ENCODE measurements at places on chromosomes 12 and 14.

- DNase-seq = no peak
Measured at GRCh38 chr12:100110276-100110675, 32.4 kb downstream of the BLTP3B start.

- DNase-seq = no peak
Measured at GRCh38 chr14:54629183-54629582, 62.3 kb downstream of the SAMD4A start.

DNA sequence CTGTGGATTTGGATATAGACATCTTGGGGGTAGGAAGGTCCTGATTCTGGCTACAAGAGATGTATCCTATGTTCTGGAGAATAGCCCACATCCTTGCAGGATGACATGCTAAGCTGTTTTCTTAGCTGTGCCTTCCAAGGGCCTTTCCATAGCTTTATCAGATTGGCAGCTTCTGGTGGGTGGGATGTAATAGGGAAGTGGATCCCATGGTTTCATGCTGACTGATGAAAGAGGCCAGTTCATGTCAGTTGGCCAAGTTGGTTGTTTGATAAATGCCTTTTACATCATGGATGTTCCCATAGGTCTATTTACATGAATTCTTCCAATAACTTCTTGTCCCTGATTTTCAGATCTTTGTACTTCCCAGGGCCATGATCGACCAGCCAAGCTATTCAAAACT lies 169.1 kb upstream of the RMST start:
- no peak for DNase-seq

DNA sequence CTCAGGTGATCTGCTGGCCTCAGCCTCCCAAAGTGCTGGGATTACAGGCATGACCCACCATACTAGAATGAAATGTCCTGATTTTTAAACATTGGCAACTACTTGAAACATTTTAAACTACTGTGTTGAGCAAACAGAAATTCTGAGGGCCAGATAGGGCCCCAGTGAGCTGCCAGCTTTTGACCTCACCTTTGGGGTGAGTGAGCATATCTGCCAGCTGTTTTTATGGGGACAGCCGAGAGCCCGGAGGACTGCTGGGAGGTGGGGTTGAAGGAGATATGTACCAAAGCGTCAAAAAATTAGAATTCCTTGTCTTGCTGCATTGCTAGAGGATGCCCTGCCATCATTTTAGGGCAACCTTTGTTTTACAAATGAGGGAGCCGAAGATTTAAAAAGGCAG lies 2.7 kb downstream of the GSTZ1 start:
- DNase-seq = no peak

DNA sequence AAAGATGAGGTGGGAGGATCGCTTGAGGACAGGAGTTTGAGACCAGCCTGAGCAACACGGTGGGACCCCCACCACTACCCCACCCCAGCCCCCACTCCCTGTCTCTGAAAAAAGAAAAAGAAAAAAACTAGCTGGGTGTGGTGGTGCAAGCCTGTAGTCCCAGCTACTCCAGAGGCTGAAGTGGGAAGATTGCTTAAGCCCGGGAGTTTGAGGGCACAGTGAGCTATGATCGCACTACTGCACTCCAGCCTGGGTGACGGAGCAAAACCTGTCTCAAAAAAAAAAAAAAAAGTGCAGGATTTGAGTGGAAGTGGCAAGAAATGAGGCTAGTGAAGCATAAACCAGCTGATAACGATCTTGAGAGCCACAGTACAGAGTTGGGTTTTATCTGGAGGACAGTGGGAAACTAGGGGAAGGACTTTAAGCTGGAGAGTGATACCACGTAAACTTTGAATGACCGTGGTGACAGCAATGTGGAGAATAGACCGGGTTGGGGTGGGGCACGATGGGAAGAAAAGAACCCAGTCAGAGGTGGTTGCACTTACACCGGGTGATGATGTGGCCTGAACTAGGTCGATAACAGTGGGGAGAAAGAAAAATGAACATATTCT lies 85.3 kb downstream of the TMEM260 start:
- no peak for DNase-seq

- no peak for DNase-seq
Measured at GRCh38 chr12:64122995-64123394, 99.1 kb downstream of the KICS2 start.

GRCh38 chr12:8989413-8989812 lies at the start of gene KLRG1:
Gene KLRG1, plus strand, starts transcription at chr12:8989546. Its CDS starts 90 bp downstream, at chr12:8989636.
- no peak for DNase-seq

DNA sequence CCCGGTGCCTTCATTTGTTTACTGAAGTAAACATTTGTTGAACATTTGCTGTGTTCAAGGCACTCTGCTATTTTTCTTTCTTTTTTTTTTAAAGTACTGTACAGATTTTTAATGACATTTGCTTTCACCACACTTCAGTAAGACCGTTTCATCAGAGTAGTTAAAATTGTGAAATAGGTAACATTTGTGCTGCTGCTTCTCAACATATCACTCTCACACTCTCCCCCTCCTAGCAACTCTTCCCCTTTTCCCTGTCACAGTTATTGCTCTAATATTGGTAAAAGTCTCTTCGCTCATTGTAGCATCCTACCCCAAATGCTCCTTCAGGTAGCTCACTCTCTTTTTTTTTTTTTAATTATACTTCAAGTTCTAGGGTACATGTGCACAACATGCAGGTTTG lies 49.6 kb downstream of the SRGAP1 start:
- DNase-seq = no peak

DNA sequence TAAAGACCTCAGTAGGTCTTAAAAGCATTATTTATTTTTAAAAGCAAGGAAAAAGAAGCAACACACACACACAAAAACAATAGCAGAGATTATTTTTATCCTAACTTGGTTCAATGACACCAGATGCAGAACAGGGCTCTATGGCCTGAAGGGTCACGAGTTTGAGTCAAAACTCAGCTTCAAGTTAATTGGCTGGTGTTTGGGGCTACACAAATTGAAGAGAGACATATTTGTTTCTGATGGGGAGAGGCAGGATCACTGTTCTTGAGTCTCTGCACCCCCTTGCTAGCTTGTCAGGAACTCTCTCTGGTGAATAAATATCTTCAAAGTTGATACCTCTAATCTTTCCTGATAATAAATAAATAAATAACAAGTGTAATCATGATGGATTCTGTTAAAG lies 466.1 kb downstream of the PRKD1 start:
- DNase-seq = no peak

DNA sequence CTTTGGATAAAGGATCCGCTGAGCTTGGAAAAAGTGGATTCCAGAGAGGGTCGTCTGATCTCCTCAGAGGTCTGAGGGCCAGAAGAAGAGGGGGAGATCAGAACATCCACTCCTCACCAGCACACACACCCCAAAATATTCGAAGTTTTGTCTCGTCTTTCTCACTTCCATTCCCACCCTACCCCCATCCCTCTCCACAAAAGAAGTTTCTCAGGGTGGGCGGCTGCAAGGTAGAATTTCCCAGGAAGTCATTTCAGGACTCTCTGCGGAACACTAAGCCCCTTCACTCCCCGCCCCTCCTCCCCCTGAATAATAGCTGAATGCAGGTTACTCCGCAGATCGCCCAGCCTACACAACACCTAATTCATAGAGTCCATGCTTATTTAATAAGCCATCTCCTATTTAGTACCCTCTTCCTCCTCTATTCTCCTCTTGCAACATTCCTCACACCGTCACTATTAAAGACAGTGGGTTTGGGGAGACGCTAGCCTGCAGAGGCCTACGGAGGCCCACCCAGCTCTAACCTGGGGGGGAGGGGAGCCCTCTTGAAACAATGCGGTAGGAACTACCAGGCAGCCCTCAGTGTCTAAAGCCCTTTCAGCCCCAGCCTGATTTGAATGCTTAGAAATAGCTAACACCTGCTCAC lies 649 bp upstream of the SALL2 start:
- no peak for DNase-seq

DNA sequence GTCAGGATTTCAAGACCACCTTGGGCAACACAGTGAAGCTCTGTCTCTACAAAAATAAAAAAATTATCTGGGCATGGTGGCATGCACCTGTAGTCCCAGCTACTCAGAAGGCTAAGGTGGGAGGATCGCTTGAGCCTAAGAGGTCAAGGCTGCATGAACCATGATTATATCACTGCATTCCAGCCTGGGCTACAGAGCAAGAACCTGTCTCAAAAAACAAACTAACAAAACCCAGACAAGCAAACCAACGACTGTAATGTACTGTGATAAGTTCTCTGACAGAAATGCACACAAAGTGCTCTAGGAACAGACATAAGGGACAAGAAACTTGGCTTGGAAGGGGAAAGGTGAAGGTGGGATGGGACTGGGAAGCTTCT lies 22.4 kb downstream of the ENTPD5 start:
- DNase-seq = no peak

GRCh38 chr12:20210621-20211215 lies 157.6 kb upstream of the PDE3A start:
- no peak for DNase-seq

DNA sequence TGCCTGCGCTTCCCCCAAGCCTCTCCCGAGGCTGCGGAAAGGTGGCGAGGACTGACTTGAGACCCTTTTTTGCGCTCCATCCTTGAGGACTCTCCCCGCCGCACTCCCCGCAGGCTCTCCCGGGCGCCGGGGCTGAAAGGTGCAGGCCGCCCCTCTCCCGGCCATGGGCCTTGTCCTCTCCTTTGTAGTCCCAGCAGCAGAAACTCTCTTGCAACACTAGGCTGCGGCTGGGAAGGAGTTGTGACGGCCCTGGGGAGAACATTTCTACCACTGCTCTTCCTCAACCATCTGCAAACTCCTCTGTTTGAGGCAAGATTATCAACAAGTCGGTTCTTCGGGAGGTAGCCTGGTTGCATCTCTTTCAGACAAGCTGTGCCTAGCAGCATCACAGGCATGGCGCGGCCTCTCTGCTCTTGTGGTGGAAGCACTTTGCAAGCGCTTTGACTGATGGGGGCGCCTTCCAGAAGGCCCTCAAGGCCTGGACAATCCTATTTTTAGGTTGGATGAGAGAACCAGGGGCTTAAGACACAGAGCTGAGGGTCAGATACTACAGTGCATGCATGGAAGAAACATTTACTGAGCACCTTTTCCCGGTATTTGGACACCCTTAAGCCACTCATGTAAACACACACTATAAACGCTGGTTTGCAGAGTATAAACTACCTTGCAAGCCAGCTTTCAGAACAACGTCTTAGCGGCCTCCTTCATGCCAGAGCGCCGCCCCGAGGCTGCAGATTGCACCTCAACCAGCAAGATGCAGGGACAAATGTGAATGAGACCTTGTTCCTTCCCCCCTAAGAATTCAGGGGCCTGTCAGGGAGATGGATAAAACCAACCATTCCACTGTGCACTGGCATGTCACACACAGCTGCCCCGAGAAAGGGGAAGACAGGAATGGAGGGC lies 1.2 kb upstream of the PRIMA1 start:
- peak; percentile 1 for DNase-seq

- no peak for DNase-seq
Measured at GRCh38 chr14:93958567-93959238, 17.7 kb downstream of the ASB2 start.

- no peak for DNase-seq
Measured at GRCh38 chr14:104307627-104308401, 169.4 kb downstream of the KIF26A start.

GRCh38 chr12:49684310-49684854 lies 22.8 kb downstream of the FMNL3 start:
- DNase-seq = no peak

GRCh38 chr12:6088921-6089747 lies 35.3 kb downstream of the VWF start:
- DNase-seq = peak; percentile 77

DNA sequence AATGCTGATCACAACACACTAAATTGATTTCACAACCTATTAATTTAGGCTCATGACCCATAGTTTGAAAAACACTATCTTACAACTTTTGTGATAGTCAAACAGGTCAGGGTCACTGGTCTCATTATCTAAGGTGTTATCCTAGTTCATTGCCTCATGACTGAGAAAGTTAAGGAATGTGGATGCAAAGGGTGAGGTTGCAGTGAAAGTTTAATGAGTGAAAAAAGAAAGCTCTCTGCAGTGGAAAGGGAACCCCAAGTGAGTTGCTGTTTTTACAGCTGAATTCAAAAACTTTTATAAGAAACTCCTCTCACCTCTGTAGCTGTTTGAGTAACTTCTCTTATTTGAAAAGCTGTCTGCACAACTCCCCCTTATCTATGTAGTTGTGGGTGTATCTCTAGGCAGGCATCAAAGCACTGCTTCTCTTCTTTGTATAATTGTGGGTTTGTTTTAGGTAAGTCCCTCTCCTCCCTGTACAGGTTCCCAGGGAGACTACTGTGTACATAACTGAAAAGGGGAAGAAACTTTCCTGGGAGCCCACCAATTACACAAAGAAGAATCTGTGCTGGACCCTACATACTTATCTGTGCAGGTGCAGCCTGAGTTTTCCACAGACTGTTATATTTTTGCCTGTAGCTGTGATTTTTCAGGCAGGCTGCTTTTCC lies 18.9 kb downstream of the DNAL1 start:
- no peak for DNase-seq

DNA sequence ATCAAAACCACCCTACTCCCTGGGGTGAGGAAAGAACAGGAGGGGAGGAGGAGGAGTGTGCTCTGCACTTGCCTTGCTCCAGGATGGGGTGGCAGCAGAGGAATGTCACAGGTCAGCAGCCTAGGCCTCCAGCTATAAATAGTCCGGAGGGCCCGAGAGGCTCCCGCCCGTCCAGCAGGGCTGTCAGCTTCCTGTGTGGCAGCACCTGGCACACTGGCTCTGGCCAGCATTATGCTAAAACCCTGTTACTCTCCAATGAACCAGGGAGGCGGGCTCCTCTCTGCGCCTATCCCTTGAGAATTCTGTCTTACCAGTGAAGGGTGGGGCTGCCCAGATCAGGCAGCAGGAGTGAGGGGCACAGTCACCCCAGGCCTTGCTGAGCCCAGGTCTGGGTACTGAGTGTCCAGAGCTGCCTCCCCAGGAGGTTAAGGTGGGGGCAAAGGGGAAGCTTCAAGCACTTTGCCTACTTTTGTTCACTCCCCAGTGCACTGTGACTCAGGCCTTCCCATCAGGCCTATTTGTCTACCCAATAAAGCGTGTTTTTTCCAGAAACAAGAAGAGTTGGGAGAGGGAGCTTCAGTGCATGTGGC lies 1.2 kb upstream of the COX14 start:
- peak; percentile 42 for DNase-seq

DNA sequence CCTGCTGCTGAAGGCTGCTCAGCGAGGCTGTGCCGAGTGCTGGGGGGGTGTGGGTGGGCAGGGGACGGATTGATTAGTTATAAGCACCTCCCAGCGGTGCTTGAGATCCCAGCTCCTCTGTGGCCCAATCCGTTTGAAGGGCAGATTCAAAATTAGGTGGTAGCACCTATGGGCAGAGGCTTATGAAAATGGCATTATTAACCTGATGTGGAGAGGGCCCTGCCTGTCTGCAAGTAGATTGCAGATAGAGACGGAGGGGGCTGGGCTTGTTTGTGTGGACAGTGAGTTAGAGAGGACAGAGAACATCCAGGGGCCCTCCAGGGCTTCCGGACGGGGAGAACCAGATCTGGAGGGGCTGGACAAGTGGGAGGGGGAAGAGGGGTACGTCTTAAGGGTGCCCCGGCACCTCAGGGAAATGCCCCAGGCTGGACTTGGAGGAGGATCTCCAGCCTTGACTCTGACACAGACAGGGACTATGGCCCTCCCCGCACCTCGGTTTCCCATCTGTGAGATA lies at the start of gene RTL1:
Gene RTL1, minus strand, starts transcription at position 51 of the 514 bp plus-strand sequence. CDS start 18,934 bp downstream, outside the sequence.
- DNase-seq = no peak
